ENCODE measurements at places on chromosomes 1 and 21.

- peak; percentile 38 for DNase-seq
Observed at GRCh38 chr1:194014014-194014413, 827.6 kb upstream of the B3GALT2 start.

- peak; percentile 53 for DNase-seq
Observed at GRCh38 chr1:201602413-201603265, 63.7 kb downstream of the NAV1 start.

GRCh38 chr1:86018283-86018923 is 138.2 kb downstream of the COL24A1 start:
- DNase-seq: peak; percentile 30

DNA sequence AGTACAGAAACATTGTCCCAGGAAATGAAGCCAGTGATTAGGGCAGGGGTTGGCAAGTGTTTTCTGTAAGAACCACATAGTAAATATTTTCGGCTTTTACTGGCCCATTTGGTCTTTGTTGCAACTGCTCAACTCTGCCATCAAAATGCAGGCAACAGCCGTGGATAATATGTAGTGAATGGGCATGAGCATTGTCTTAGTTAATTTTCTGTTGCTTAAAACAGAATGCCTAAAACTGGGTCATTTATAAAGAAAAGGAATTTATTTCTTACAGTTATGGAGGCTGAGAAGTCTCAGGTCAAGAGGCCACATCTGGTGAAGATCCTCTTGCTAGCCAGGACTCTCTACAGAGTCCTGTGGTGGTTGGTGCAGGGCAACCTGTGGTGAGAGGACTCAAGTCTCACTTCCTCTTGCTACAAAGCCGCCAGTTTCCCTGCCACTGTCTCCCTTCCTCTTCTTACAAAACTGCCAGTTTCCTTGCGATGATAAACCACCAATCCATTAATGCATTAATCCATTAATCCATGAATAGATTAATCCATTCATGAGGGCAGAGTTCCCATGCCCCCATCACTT is 166.4 kb downstream of the PSMG1 start:
- no peak for DNase-seq

DNA sequence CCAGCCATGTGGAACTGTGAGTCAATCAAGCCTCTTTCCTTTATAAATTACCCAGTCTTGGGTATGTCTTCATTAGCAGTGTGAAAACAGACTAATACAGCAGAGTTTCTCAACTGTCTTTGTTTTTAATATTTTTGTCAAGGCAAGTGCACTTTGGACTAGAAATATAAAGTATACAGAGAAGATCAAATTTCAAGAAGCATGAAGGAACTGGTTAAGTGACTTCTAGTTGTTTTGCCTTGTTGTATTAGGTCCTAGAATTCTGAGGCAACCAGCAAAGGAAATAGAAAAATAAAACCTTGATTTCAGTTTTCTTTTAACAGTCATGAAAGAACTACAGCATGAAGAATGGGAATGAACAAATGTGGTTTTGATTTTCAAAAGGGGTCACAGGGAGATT is 131.1 kb upstream of the PTGFR start:
- no peak for DNase-seq

All from RWPE1 (cell line).